ENCODE measurements at places on chromosomes 11 and 22.

DNA sequence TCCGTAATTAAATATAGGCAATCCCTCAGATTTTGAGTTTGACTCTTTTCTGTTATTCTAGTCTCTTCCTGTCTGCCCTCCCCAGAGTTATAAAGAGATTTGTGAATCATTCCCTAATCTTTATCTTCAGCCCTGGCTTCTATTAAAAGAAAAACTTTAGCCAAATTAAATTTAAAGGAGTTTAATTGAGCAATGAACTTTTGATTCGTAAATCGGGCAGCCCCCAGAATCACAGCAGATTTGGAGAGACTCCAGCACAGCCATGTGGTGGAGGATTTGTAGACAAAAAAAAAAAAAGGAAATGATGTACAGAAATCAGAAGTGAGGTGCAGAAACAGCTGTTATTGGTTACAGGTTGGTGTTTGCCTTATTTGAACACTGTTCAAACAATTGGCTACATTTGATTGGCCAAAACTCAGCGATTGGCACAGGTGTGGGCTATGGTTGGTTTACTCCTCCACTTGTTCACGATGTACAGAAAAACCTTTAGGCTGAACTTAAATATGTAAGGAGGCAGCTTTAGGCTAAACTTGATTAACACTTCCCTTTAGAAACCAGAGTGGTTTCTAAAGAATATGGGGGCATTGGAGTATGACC lies 2.3 kb upstream of the ALKBH8 start:
- DNase-seq: no peak

GRCh38 chr22:37545703-37546436 lies 14.4 kb upstream of the CDC42EP1 start:
- peak; percentile 84 for DNase-seq

- DNase-seq: no peak
Observed at GRCh38 chr11:113286009-113286408, 28.4 kb upstream of the TTC12 start.

- DNase-seq: no peak
Observed at GRCh38 chr11:57155838-57156607, 25.7 kb upstream of the LRRC55 start.

GRCh38 chr22:35549328-35549727 lies 8.7 kb downstream of the RASD2 start:
- no peak for DNase-seq

- DNase-seq: peak; percentile 49
Observed at GRCh38 chr22:30251711-30252110, 5.2 kb upstream of the LIF start.

DNA sequence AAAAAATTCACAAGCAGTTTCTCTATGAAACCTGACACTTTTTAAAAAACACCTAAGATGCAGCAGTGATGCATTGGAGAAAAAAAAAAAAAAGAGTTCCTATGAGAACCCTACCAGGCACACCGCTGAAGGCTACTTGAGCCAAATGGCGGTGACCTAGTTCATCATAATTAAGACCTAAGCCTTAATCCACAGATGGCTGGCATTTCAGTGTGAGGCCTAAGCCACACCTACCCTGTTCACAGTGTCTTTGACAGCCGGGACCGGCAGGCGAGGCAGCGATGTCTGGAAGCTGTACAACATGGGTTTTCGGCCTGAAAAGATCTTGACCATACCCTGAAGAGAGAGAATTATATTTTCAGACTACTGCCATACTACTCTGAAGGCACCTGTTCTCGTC lies 38.0 kb downstream of the CPT1A start:
- no peak for DNase-seq

All from Calu3 (cell line).